Upper lobe of right lung (tissue), 1 donor: ENCODE measurements at places on chromosomes 7 and 10. TPM values are rescaled to one million over a fixed set of nuclear protein-coding genes. Genes with fewer than 3 reads are reported as not detected.

GRCh38 chr10:34092891-34093290 lies 722.2 kb downstream of the PARD3 start:
- DNase-seq = no peak

Gene H2BK1
- not detected for total RNA-seq

Gene MYL10
- not detected for total RNA-seq

DNA sequence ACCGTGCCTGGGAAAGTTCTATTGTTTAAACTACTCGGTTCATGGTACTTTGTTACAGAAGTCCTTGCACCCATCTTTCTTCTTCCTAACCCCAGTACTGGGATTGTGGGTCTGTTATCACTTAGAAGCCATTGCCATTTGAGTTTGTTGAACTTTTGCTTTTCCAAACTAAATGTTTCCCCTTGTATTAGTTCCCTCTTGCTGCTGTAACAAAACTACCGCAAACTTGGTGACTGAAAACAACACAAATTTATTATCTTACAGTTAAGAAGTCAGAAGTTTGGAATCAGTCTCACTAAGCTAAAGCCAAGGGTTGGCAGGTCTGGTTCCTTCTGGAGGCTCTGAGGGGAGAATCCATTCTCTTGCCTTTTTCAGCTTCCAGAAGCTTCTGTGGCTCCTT lies 6.9 kb upstream of the LAMB4 start:
- no peak for DNase-seq

DNA sequence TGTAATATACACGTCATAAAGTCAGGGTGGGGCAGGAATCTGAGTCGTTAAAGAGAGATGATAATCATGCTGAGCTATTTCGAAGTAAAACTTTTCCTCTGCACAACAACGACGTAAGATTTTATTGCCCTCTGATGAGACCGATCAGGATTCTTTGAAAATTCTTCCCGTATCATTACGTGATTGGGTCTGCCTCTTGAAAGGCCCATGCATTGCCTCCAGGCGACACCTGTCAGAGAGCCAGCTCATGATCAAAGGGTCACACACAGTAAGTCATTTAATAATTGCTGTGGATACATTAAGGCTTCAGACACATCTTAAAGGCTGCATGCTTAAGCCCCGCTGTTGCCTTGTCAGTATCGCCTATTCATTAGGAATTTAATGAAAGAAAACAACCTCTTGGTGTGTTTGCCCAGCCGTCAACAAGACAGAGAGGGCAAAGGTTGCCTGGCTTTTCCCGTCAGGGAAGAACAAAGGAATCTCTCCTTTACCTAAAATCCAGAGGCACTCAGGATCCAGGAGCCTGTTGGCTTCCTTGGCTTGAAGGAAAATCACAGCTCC lies 189.0 kb upstream of the SH2B2 start:
- DNase-seq = no peak

DNA sequence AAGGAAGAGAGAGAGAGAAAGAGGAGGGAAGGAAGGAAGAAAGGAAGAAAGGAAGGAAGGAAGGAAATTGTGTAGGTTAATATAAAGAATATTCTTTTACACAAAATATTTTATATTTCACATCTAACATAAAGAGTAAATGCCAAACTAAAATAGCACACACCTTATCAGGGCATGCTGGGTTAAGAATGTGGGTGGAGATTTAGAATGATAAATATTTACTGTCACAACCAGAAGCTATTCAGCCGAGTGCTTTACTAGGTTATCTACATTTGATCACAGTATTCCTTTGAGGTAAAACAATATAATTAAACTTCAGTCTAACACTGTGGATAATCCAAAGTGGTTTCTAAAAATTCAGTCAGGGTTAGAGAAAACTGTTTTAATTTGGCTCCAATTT lies 103.3 kb downstream of the SEMA3A start:
- no peak for DNase-seq

Gene DRGX
- total RNA-seq = not detected

Gene SORCS3
- total RNA-seq = not detected
